Stimulated activated CD8-positive, alpha-beta memory T cell treated with anti-CD3 and anti-CD28 coated beads, Interleukin-7, amount 100 ng/mL, for 24 hours (primary cell): ENCODE measurements at places on chromosomes 7 and 10.

DNA sequence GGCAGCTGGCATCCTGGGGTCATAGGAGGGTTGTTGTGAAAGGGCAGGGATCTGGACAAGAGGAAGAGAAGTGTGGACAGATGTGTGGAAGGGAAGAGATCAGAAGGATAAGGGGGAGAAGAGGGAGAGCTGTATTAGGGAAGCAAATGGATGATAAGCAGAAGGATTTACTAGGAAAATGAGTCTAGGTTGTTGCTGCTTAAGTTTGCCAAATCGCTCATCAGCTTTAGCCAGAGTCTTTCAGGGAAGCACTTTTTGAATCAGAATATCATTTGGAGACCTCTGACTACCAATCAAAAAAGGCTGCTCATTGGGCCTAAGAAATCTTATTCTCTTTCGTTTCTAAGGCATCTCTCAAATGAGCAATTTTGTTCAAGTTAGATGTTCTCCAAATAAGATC lies 2.6 kb upstream of the CSGALNACT2 start:
- DNase-seq: no peak

- no peak for DNase-seq
Observed at GRCh38 chr10:47419421-47419820, 35.3 kb upstream of the ZNF488 start.

- DNase-seq: no peak
Observed at GRCh38 chr10:97723001-97723400, 9.5 kb downstream of the MARVELD1 start.

DNA sequence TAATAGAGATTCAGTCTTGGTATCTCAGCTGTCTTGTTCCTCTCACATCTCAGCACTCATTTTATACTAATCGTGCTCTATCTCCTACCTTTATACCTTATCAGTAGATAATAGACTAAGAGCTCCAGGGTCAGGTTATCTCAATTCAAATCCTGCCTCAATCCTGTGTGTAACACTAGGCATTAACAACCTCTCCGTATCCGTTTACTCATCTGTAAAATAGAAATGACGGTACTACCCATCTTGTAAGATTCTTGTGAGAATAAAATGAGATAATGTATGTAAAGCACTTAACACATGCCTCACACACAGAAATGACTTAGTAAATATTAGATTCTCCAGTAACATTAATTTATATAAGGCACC lies 622 bp upstream of the P4HA1 start:
- DNase-seq: no peak

- no peak for DNase-seq
Observed at GRCh38 chr7:94532676-94533075, 23.1 kb downstream of the CASD1 start.

DNA sequence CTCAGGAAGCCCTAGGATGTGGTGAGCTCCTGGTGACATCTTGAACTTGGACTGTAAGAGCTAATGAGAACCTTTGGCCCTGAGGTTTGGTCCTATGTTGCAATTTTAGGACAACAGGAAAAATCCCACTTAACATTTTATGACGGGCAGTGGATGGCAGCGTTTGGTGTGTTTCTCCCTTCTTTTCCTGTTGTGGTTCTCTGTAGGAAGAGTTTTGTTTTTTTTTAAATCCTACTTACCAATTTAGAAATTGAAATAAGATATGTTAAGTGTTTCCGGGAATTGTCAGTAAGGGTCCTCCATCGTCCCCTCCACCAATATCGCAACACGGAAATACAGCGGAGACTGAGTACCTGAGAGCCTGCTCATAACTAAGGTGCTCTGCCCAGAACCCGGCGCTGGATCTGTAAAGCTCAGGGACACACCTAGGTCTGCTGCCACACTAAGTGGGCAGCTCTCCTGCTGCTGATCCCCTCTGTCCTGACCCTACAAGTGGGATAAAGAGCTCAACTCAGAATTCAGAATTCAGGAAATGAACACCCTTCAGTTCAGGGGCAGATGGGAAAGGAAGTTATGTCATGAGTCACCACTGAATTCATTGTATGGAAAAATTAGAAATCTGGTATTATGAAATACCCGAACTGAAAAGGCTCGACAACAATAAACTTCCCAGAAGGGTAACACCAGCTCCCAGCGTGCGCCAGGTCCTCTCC lies 9.1 kb upstream of the PROSER2 start:
- no peak for DNase-seq
